Smooth muscle cell of trachea (primary cell): ENCODE measurements at places on chromosomes 12 and 14. TPM values are rescaled to one million over a fixed set of nuclear protein-coding genes. Genes with fewer than 3 reads are reported as not detected.

Gene LMBR1L
- 53.2 and 88.0 TPM in 2 replicates for total RNA-seq

Gene DNAAF2
- 7.0 and 9.6 TPM in 2 replicates for total RNA-seq

Gene NEUROD4
- total RNA-seq = not detected in 2 replicates

Gene OTX2
- not detected in 2 replicates for total RNA-seq

Gene GALNT6
- total RNA-seq = 98.1 and 191 TPM in 2 replicates

Gene TWF1
- 137 and 161 TPM in 2 replicates for total RNA-seq

Gene CHGA
- total RNA-seq = 0.15 TPM in 1 of 2 replicates, not detected in the other

Gene BTBD7
- total RNA-seq = 22.2 and 26.5 TPM in 2 replicates

Gene MYF5
- not detected in 2 replicates for total RNA-seq

Gene GLI1
- total RNA-seq = 1.2 and 1.6 TPM in 2 replicates

Gene PIWIL1
- 0.17 TPM in 1 of 2 replicates, not detected in the other for total RNA-seq

Gene CD163
- not detected in 2 replicates for total RNA-seq

Gene WNT1
- total RNA-seq = not detected in 2 replicates

Gene TMCC3
- 0.73 and 0.83 TPM in 2 replicates for total RNA-seq

Gene PRICKLE1
- total RNA-seq = 3.6 and 8.1 TPM in 2 replicates

Gene SPX
- total RNA-seq = 0.50 TPM in 1 of 2 replicates, not detected in the other

Gene ACOT4
- 0.15 and 0.99 TPM in 2 replicates for total RNA-seq

Gene TAS2R43
- total RNA-seq = 0.33 and 2.3 TPM in 2 replicates

Gene COQ5
- 33.1 and 46.1 TPM in 2 replicates for total RNA-seq

Gene TSHR
- 0.33 TPM in 1 of 2 replicates, not detected in the other for total RNA-seq

Gene SPIC
- total RNA-seq = not detected in 2 replicates

Gene ACACB
- 8.3 and 15.0 TPM in 2 replicates for total RNA-seq

Gene SLC24A4
- under 0.01 TPM in 2 replicates for total RNA-seq

Gene REP15
- 0.83 and 1.3 TPM in 2 replicates for total RNA-seq

Gene AMDHD1
- 0.29 and 0.33 TPM in 2 replicates for total RNA-seq

Gene ACOT6
- not detected in 2 replicates for total RNA-seq

Gene CFAP73
- not detected in 2 replicates for total RNA-seq

Gene SDR9C7
- 0.15 TPM in 1 of 2 replicates, not detected in the other for total RNA-seq

Gene CCDC38
- total RNA-seq = not detected in 2 replicates
